ENCODE measurements at places on chromosomes 4 and X. TPM values are rescaled to one million over a fixed set of nuclear protein-coding genes. Genes with fewer than 3 reads are reported as not detected.
A peak's percentile ranks its signal among the peaks of the same experiment; 100 is the strongest.

DNA sequence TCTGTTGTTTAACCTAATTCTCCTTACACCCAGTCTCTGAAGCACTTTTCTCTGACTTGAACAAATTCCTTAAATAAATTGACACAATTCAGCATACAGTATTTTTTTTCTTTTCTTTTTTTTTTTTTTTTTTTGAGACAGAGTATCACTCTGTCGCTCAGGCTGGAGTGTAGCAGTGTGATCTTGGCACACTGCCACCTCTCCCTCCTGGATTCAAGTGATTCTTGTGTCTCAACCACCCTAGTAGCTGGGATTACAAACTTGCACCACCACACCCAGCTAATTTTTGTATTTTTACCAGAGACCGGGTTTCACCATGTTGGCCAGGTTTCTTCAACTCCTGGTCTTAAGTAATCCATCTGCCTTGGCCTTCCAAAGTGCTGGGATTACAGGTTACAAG, 1498.1 kb upstream of the PCDH10 start:
- no peak for DNase-seq
- H3K27ac ChIP-seq, result no peak overlapping the region
- no peaks in the 10 kb centered on the region for H3K36me3 ChIP-seq
- no peaks in the 10 kb centered on the region for H3K27me3 ChIP-seq
- H3K4me1 ChIP-seq, result no peaks in the 10 kb centered on the region

- H3K4me3 ChIP-seq, result no peak overlapping the region
- H3K27ac ChIP-seq, result no peak overlapping the region
- no peaks in the 10 kb centered on the region for H3K27me3 ChIP-seq
- no peaks in the 10 kb centered on the region for H3K4me1 ChIP-seq
These were observed 18.9 kb upstream of the GLRA3 start for GRCh38 chr4:174847801-174848427.

DNA sequence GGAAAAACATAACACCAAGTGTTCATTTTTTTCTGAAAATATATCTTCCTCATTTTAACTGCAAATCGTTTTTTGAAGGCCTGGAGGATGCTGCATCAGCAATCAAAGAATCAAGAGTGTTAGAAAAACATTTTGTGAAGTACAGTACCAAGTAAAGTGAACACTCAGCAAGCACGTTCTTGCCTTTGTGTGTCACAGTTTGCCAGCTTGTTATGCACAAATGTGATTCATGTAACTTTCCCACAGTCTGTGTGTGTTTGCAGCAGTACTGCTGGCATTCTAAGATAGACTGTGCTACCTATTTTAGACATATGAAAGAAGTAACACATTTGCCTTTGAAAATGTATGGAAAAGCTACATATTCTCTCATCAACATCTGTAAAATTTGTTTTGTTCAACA, 1617.7 kb downstream of the RPA4 start:
- H3K4me1 ChIP-seq, result no peaks in the 10 kb centered on the region
- H3K36me3 ChIP-seq, result no peaks in the 10 kb centered on the region
- H3K27me3 ChIP-seq, result no peaks in the 10 kb centered on the region

GRCh38 chr4:189305500-189305899, 635.2 kb upstream of the FRG1 start:
- DNase-seq, result no peak
- no peaks in the 10 kb centered on the region for H3K4me1 ChIP-seq
- no peak overlapping the region for H3K4me3 ChIP-seq
- H3K36me3 ChIP-seq, result no peaks in the 10 kb centered on the region
- H3K27ac ChIP-seq, result no peak overlapping the region

DNA sequence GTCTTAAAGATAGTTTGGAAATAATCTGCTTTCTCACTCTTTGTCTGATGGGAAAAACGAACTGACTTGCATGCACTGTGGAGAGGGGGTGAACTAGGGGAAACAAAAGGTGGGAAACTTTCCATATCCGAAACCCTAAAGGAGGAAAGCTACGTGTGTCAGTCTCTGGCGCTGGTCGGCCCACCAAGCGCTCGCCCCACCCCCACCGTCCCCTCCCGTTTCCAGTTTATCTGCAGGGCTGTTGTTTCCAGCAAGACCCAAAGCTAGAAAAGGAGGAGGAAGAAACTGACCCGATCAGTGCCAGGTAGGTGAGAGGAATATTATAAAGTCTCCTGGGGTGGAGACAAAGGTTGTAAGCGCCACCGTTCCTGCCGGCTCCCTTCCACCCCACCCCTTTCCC, 552 bp downstream of the TCEAL9 start:
- peaks cover 18% of the 10 kb centered on the region for H3K4me1 ChIP-seq
- H3K36me3 ChIP-seq, result peaks cover 12% of the 10 kb centered on the region
- DNase-seq, result no peak
- peak overlapping the region; percentile 71 for H3K27ac ChIP-seq
- H3K27me3 ChIP-seq, result no peaks in the 10 kb centered on the region

Gene FBXL5
- total RNA-seq, result 44.7 TPM

GRCh38 chrX:48910926-48911411, 477 bp downstream of the SLC35A2 start:
- H3K27me3 ChIP-seq, result no peaks in the 10 kb centered on the region
- peak overlapping the region; percentile 81 for H3K27ac ChIP-seq
- no peaks in the 10 kb centered on the region for H3K36me3 ChIP-seq
- no peaks in the 10 kb centered on the region for H3K4me1 ChIP-seq

- H3K27me3 ChIP-seq, result no peaks in the 10 kb centered on the region
- H3K4me1 ChIP-seq, result no peaks in the 10 kb centered on the region
- H3K27ac ChIP-seq, result no peak overlapping the region
- H3K36me3 ChIP-seq, result no peaks in the 10 kb centered on the region
- no peak overlapping the region for H3K4me3 ChIP-seq
- no peak for DNase-seq
These were observed 436.1 kb downstream of the PCDH7 start for GRCh38 chr4:31156221-31156620.

- H3K27ac ChIP-seq, result peak overlapping the region; percentile 99
- no peaks in the 10 kb centered on the region for H3K27me3 ChIP-seq
- no peaks in the 10 kb centered on the region for H3K36me3 ChIP-seq
- peaks cover 44% of the 10 kb centered on the region for H3K4me1 ChIP-seq
These were observed 15.8 kb downstream of the BLOC1S4 start for GRCh38 chr4:6731780-6732179.

Gene SLBP
- 92.3 TPM for total RNA-seq

- no peak overlapping the region for H3K4me3 ChIP-seq
- H3K27me3 ChIP-seq, result no peaks in the 10 kb centered on the region
- no peak overlapping the region for H3K27ac ChIP-seq
These were observed 1673.4 kb upstream of the PCDH7 start for GRCh38 chr4:29046781-29047180.

Gene RNF175
- total RNA-seq, result not detected

- H3K36me3 ChIP-seq, result no peaks in the 10 kb centered on the region
- no peaks in the 10 kb centered on the region for H3K27me3 ChIP-seq
- no peaks in the 10 kb centered on the region for H3K4me1 ChIP-seq
- H3K27ac ChIP-seq, result peak overlapping the region; percentile 45
- no peak for DNase-seq
These were observed 305.5 kb downstream of the FAT4 start for GRCh38 chr4:125620066-125620860.

Gene CFAP99
- not detected for total RNA-seq

GRCh38 chr4:100569196-100569595, 51.4 kb upstream of the EMCN start:
- H3K4me1 ChIP-seq, result no peaks in the 10 kb centered on the region
- no peaks in the 10 kb centered on the region for H3K36me3 ChIP-seq
- no peaks in the 10 kb centered on the region for H3K27me3 ChIP-seq
- H3K4me3 ChIP-seq, result no peak overlapping the region
- no peak overlapping the region for H3K27ac ChIP-seq
- DNase-seq, result no peak

DNA sequence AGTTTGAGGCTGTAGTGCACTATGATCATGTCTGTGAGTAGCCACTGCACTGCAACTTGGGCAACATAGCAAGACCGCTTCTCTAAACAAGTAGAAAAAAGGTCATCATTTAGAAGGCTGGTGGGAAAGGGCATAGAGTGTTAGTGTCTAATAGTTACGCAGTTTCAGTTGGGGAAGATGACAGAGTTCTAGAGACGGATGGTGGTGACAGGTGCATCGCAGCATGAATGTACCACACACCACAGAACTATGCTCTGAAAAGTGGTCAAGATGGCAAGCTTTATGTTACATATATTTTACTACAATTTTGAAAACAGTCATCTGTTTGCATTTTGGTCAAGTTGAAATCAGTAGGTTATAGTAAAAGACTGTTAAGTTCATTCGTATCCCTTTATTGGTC, 23.7 kb upstream of the CLDN34 start:
- DNase-seq, result no peak
- no peak overlapping the region for H3K4me3 ChIP-seq
- H3K27ac ChIP-seq, result no peak overlapping the region
- no peaks in the 10 kb centered on the region for H3K4me1 ChIP-seq

Gene PTTG2
- total RNA-seq, result not detected

DNA sequence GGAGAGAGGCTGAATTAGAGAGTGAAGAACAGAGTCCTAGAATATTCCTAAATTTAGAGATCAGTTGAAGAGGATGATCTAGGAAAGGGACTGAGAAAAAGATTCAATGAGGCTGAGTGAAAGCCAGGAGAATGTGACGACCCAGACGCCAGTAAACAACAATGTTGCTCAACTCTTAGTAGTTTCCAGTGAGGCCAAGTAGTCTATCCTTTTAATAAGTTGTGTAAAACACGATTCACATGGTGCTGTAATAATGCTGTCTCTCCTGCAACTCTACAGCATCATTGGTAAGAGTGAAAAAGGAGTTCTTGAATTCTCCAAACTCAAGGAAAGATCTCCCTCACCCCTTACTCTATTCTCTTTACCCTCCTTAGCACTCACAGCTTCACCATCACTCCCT, 140.3 kb downstream of the CFAP299 start:
- no peaks in the 10 kb centered on the region for H3K36me3 ChIP-seq
- H3K27ac ChIP-seq, result no peak overlapping the region
- no peak overlapping the region for H3K4me3 ChIP-seq
- DNase-seq, result no peak
- H3K27me3 ChIP-seq, result no peaks in the 10 kb centered on the region

DNA sequence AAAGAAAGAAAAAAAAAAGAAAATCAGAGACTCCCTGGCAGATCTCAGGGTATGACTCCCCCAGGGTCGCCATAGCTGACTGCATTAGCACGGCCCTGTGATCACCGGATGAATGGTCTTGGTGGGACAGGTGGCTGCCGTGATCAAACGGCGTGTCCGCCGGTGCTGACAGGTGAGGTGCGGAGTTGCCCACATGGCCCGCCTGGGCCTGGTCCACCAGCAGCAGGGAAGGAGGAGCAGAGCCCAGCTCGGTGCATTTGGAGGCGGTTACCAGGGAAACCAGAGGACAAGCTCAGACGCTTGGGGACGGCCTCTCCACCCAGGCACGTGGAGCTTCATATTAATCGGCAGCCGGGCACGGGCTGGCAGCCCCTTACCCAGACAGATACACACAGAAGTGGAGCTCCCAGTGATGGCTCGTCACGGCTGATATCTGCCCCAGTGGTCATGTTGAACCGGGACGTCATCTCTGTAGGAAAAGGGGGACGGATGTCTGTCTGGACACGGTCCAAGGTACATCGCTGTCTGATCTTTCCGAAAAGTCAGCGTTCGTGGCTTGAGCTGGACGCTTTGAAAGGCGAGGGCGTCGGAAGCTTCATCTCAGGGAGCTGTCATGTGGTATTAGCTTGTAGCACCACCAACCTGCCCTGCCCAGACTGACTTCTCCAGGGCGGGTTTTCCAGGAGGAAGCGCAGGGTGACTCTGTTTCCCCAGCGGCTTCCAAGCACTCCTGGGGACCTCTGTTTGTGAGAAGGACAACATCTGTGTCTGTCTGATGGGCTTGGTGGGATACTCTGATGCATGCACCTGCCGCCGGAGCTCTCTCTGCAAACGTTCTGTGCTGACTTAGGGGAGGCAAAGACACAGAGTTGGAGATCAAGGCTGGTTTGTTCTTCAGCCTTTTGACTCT, 180.7 kb downstream of the CRLF2 start:
- DNase-seq, result no peak
- no peaks in the 10 kb centered on the region for H3K4me1 ChIP-seq
- no peaks in the 10 kb centered on the region for H3K36me3 ChIP-seq
- H3K27me3 ChIP-seq, result no peaks in the 10 kb centered on the region

DNA sequence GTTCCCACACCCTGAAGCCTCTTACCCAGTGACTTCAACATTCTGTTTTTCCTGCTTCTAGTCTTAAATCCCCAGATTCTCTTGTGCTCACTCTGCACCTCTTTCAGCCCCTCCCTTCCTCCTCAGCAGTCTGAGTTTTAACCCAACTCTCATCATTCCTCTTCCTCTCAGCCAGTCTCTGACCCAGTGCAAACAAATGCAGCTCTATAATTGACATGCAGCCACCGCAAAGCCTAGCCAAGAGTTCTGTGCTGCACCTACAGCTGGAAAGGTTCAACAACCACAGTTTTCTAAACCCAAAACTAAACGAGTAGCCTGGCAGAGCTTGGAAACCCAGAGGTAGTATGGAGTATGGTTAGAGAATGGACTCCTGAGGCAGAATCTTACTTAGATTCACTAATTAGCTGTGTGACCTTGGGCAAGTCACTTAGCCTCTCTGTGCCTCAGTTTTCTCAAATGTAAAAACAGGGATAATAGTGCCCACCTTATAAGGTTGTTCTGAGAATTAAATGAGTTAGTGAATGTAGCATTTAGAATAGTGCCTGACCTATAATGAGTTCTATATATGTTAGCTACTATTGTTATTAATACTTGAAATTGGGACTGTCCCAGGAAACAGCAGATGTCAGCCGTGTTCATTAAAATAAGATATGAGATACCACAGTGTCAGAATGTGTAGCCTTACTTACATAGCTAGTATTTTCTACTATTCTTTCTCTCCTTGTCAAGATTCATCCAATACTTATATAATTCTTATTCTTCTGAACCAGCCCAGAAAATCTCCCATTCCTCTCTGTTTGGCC, 3.5 kb downstream of the TMEM154 start:
- H3K36me3 ChIP-seq, result no peaks in the 10 kb centered on the region
- no peak overlapping the region for H3K4me3 ChIP-seq
- no peak for DNase-seq
- no peak overlapping the region for H3K27ac ChIP-seq
- H3K4me1 ChIP-seq, result peaks cover 14% of the 10 kb centered on the region

DNA sequence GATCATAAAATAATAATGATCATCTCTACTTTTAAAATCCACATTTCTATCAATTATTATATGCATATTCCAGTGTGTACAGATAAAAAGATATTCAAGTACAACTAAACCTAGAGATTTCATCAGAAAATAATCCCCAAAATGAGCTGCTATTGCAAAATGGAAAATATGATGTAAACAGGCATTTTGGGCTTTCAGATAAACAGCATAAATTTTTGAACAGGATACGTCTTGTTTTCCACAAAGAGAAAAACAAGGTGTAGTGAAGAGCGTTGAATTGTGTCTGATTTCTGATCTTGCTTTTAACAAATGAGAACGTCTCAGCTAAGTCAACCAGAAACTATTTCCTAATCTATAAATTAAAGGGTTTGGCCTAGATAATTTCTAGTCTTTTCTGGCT, 349.6 kb upstream of the FTHL17 start:
- no peaks in the 10 kb centered on the region for H3K27me3 ChIP-seq
- H3K36me3 ChIP-seq, result no peaks in the 10 kb centered on the region
- no peak overlapping the region for H3K4me3 ChIP-seq
- no peak for DNase-seq
- H3K27ac ChIP-seq, result no peak overlapping the region
- H3K4me1 ChIP-seq, result peaks cover 3% of the 10 kb centered on the region

Gene HSD17B10
- total RNA-seq, result 196 TPM

Data from SJSA1 (cell line).